ENCODE measurements at places on chromosomes 1 and 21.

DNA sequence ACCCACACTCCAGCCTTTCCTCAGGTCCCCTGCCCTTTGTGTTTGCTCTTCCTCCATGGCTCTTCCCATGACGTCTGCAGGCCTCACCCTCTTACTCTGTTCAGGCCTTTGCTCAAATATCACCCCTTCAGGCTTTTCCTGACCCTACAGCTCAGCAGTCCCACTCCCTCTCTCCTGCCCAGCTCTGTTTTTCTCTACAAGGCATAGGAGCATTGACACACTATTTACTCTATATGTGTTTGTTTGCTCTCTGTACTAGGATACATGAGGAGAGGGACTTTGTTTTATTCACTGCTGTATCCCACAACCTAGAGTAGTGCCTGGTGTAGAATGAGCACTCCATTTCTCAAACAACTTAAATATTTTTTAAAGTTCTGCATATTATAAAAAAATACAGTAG is 107.4 kb upstream of the COA6 start:
- peak; percentile 10 for DNase-seq

DNA sequence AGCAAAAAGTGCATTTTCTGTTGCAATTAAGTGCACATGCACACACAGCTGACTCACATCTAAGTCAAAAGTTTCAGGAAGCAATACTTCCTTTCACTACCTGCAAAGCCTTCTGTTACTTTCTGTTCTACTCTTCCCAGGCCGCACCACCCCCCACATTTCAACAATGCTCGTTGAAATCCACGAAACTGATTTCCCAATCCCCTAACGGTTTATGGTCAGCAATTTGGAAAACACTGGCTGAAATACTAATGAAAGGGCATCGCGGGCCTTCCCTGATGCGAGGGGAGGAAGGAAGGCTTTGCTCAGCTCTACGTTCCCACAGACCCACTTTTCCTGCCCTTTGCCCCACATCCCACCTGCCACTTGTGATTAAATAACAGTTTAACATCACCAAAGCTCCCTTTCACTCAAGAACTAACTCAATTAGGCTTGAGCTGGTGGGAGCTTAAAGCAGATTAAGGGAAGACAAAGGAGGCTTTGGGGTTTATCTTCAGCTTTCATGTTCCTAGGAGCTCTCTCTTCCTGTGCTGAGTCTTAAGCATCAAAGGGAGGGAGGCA is 243.2 kb upstream of the RAB4A start:
- DNase-seq: no peak

GRCh38 chr1:164563721-164564360 is 4.9 kb downstream of the PBX1 start:
- no peak for DNase-seq

- no peak for DNase-seq
Measured at GRCh38 chr1:219119839-219120238, 53.8 kb upstream of the LYPLAL1 start.

- no peak for DNase-seq
Measured at GRCh38 chr1:6724517-6725141, 23.0 kb upstream of the DNAJC11 start.

- DNase-seq: no peak
Measured at GRCh38 chr1:115056395-115056798, 26.8 kb downstream of the TSHB start.

DNA sequence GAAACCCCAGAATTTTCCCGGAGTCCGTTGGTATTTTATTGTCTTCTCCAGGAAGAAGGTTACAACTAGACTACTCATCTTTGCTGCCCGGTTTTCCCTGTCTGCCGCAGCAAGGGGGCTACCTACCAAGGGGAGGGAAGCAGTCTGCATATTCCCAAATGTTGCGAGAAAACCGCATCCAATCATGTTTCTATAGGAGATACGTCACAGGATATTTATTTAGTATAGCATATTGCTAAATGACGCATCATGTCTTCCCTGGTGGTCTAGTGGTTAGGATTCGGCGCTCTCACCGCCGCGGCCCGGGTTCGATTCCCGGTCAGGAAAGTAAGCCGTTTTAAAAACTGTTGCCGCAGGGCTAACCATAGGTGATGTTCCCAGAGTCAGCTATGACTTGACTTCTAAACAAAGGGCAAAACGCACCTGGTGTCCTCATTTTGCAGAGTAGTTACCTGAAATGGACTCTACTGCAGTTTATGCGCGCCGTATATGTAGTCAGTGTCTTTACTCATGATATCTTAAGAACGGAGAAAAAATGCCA is 15.2 kb upstream of the ZNF692 start:
- peak; percentile 97 for DNase-seq

DNA sequence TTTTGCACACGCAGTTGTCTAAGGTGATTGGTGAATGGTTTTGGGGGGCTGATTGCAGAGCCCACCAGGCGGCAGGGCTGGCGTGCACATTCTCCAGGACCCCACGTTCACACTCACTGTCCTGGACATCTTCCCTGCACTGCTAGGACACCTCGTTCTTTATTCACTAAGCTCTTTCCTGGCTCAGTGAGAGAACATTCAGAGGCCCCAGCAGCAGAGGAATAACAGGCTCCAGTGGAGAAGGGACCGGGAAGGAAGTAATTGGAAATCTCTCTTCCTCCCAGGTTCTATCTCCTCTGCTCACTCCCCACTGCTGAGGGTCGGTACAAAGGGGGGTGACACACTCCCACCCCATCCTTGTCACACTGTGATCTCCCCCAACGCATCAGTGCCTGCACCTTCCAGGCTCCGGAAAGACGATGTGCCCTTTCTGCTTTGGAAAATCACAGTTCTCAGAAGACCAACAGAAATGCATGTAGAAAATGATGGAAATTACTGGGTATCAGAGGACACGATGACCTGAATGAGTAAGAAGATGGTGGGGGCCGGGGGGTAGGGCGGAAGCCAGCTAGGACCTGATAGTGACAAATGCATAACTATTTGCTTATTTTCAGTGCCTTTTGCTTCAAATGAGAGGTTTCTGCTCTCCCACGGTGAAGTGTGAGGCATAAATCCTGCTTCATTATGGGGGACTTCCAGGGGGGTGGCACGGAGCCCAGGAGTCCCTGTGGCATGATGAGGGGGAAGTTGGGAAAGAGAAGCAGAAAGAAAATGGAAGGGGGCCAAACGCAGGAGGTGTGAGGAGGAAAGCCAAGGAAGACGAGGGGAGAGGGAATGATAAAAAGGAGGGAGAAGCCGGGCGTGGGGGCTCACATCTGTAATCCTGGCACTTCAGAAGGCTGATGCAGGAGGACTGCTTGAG is 25.2 kb upstream of the KIF26B start:
- no peak for DNase-seq

- no peak for DNase-seq
Measured at GRCh38 chr1:89980605-89981004, 14.3 kb upstream of the ZNF326 start.

- no peak for DNase-seq
Measured at GRCh38 chr1:38818175-38818976, 41.2 kb downstream of the RRAGC start.

GRCh38 chr1:212286556-212287131 is 1.4 kb downstream of the PPP2R5A start:
- DNase-seq: no peak

- DNase-seq: no peak
Measured at GRCh38 chr21:41993744-41994143, 16.4 kb downstream of the ZBTB21 start.

- DNase-seq: no peak
Measured at GRCh38 chr21:32917362-32918135, 108.2 kb upstream of the OLIG2 start.

DNA sequence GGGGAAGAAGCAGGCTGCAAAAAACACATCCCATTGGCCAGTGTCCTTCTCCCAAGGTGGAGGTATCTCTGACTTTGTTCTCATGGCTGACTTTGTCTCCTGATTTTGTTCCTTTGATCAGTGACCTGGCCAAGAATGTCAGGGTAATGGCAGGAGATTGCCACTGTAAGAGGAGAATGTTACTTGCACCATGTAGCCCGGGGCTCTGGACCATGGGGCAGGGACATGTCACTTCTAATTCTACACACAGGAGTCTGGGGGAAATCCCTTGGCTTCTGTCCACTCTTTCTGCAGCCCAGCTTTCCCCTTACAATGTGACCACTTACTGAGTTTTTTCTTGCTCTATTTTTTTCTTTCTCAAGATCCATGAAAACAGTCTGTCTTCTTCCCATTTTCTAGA is 87.7 kb upstream of the LRRN2 start:
- DNase-seq: no peak

GRCh38 chr1:7146710-7147109 is 361.5 kb downstream of the CAMTA1 start:
- no peak for DNase-seq

DNA sequence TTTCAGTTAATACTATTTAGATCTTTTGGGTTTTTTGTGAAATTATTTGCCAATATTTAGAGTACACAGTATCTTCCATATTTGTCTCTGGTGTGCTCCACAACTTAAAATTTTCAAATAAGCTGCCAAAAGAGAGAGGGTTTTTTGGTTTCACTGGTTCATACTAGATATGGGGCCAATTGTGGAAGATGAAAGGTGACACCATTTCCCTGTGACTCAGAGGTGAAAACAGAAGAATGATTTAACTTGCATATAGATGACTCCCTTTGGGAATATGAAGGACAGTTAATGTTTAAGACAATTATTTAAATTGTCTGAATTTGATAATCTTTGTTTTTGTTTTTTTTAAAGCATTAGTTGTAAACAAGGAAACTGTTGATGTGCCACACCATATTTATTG is 37.5 kb downstream of the IVNS1ABP start:
- DNase-seq: no peak

GRCh38 chr1:96416701-96417444 is 304.7 kb upstream of the PTBP2 start:
- no peak for DNase-seq

- no peak for DNase-seq
Measured at GRCh38 chr1:179663810-179664209, 72.2 kb downstream of the TDRD5 start.

DNA sequence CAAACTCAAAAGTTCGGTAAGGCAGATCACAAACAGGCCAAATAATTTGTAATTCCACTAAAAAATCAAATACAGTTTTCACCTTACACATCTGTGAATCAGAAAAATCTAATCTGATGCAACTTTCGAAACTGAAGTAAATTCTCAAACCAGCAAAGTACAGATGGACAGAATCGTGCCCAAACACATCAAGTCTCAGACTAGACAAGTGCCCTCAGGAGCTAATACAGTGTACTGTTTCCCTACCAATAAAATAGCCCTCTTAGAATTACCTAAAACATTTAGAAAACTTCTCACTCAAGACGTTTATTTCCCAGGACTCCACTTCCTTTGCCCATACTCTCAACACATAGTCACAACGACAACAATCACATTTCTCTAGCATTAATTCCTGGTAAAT is 134.2 kb downstream of the SMYD2 start:
- DNase-seq: no peak

- no peak for DNase-seq
Measured at GRCh38 chr1:32928285-32928684, 27.1 kb upstream of the TMEM54 start.

- no peak for DNase-seq
Measured at GRCh38 chr1:206131037-206131436, 13.8 kb upstream of the AVPR1B start.

DNA sequence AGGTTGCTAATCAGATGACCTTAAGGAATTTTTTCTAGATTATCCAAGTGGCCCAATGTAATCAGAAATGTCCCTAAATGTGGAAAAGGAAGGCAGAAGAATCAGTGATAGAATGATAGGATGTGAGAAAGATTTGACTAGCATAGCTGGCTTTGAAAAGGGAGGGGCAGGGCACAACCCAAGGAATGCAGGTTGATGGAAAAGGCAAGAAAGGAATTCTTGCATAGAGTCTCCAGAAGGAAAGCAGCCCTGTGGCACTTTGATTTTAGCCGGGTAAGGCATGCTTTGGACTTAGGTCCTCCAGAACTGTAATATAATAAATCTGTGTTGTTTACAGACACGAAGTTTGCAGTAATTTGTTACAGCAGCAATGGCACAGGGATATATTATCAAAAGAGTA is 375.7 kb upstream of the B3GALT2 start:
- DNase-seq: no peak

DNA sequence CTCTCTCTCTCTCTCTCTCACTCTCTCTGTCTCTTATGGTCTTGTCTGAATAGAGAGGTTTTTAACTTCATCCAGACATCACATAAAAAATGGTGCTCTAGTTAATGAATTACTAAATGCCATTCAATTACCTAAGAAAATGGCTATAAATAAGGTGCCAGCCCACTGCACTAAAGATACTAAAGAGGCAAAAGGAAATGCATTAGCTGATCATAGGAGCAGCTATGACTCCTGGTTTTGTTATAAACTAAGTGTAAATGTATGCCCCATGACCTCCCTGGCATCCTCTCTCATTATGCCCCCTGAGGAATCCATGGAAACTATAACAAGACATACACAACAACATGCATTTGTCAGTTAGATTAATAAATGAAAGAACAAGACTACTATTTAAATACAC is 57.5 kb upstream of the PDC start:
- no peak for DNase-seq

GRCh38 chr1:184186167-184186566 is 134.6 kb downstream of the TSEN15 start:
- DNase-seq: no peak

GRCh38 chr1:225733254-225733653 is 44.4 kb upstream of the SRP9 start:
- no peak for DNase-seq
